Naive thymus-derived CD4-positive, alpha-beta T cell (primary cell): ENCODE measurements at places on chromosomes 3 and 15. TPM values are rescaled to one million over a fixed set of nuclear protein-coding genes. Genes with fewer than 3 reads are reported as not detected.

DNA sequence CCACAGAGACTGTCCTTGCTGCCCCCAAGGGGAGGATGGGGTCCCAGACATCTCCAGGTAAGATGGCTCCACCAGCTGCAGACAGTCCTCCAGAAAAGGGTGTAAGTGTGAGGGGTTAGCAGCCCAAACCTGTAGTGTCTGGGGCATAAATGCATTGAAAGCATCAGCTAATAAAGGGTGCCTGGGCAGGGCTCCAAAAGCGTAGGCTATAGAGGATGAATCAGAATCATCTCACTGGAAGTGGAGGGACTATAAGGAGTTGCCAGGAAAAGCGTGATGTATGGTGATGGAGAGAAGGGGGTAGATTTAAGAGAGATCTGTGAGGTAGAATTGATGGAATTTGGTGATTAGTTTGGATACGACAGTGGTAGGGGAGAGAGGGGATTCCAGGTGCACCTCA is 79.9 kb upstream of the ONECUT1 start:
- DNase-seq: no peak

- DNase-seq: no peak
Measured at GRCh38 chr3:188036375-188037194, 117.4 kb upstream of the LPP start.

- DNase-seq: no peak
Measured at GRCh38 chr3:133444423-133444774, 44.5 kb downstream of the BFSP2 start.

- no peak for DNase-seq
Measured at GRCh38 chr3:147702509-147702908, 293.3 kb downstream of the ZIC1 start.

DNA sequence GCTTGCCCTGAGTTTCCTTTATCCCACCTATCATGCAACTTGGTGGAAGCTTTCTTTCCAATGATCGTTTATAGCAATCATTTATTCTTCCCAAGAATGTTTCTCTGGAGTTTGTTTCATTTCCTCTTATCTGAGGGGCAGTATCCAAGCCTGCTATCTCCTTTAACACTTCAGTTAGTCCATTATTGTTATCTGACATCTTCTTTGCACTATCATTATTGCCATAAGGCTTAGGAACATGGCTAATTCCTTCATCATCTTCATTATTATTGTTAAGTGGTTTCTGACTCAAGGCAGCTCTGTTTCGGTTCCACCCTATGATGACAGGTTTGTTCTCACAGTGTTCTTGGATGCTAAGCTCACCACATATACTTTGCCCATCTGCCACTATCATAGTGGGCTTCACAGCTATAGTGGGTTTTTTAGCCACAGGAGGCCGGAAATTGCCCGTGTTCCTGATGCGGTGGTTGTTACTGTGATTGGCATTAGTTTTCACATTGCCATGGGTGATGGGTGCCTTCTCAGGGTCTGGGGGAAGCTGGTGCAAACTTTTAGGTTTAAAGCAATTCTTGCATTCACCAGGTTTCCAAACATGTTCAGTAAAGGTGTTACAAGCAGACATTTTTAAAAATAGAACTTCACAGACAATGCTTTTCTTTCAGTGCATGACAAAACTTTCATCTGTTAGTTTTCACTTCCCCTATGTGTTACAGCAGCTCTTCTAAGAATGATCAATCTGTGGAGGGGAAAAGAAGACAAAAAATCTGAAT is 110.6 kb upstream of the TSPAN3 start:
- DNase-seq: no peak

- no peak for DNase-seq
Measured at GRCh38 chr3:13365390-13366379, 54.4 kb downstream of the NUP210 start.

DNA sequence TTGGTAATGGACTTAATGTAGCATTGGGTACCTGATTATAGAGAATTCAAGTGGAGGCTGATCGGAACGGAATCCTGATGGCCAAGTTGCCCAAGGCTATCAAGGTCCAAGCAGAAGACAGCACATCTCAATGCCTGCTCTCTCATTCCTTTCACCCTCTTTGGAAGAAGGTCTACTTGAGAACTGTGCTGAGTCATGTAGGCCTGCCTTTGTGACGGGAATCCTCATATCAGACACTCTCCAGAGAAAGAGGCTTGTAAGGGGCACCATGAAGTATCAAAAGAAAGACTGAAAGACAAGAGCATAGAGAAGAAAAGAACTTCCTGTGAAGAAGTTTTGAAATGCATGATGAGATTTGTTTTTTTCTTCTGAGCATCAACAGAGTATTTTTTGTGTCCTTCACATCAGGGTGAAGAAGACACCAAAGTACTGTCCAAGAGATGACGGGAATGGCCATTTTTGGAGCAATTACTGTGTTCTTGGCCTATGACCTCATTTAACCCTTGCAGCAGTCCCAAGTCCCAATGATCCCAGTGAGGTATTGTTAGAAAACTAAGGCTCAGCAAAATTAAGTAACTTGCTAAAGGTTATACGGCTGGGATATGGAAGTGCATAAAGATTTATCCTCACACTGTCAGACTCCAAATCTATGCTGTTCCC is 13.2 kb upstream of the LARP6 start:
- DNase-seq: no peak

Gene FBXL2
- not detected for total RNA-seq

Gene NOX5
- not detected for total RNA-seq

Gene PRRT3
- 8.8 TPM for total RNA-seq

Gene SAMD7
- total RNA-seq: not detected
